ENCODE measurements at places on chromosomes 2 and 18. TPM values are rescaled to one million over a fixed set of nuclear protein-coding genes. Genes with fewer than 3 reads are reported as not detected.

Gene NTSR2
- not detected for polyA plus RNA-seq

Gene PROM2
- polyA plus RNA-seq: not detected

DNA sequence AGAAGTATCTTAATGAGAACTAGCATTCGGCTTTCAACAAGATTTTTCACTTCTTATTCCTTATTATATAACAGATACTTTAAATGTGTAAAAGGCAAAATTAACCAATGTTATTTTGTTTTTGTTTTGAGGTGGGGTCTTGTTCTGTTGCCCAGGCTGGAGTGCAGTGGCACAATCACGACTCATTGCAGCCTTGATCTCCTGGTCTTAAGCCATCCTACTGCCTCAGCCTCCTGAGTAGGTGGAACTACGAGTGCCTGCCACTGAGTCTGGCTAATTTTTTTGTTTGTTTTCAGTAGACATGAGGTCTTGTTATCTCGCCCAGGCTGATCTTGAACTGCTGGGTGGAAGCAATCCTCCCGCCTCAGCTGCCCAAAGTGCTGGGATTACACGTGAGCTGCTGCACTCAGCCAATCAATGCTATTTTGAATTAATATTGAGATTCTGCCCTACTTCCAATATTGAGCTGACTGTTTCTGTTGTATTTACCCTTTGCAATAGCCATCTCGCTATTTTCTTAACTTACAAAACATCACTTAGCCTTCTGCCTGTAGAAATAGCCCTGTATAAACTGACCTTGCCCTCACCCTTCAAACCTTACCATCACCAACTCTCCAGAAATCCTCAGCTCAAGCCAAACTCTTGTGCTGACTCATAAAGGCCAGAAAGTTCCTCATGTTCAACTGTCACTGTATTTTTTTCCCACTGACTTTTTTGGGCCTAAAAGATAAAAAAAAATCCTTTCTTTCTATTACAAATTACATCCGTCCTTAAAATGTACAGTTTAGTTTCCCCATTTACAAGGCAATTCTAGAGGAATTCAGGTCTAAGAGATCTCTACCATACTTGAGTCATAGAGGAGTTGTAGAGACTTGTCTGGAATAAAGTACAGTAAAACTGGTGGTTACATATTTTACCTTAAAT lies 94.3 kb downstream of the OLA1 start:
- H3K4me3 ChIP-seq: no peak overlapping the region

GRCh38 chr2:42156721-42157120 lies 12.4 kb upstream of the EML4 start:
- H3K27ac ChIP-seq: no peak overlapping the region
- DNase-seq: no peak
- H3K27me3 ChIP-seq: no peaks in the 10 kb centered on the region
- no peaks in the 10 kb centered on the region for H3K4me1 ChIP-seq
- H3K4me3 ChIP-seq: no peak overlapping the region

DNA sequence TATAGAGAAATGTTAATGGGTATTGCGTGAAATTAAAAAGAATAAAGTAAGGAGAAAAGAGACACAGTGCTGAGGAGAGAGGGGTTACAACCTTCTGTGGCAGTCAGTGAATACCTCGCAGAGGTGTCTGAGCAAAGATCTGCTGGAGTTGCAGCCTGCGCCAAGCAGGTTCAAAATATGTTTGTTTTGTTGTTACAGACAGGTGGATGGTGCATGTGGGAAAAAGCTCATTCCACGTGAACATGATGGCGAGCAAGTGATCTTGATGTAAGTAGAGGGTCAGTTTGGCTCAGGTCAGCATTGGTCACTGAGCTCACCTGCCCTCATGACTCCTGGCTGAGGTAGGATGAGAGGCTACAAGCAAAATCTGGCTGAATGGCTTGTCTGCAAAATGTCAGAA lies 66.2 kb downstream of the SOX11 start:
- H3K36me3 ChIP-seq: no peaks in the 10 kb centered on the region
- no peak for DNase-seq
- no peak overlapping the region for H3K27ac ChIP-seq
- no peaks in the 10 kb centered on the region for H3K27me3 ChIP-seq
- H3K4me1 ChIP-seq: no peaks in the 10 kb centered on the region

- H3K4me1 ChIP-seq: no peaks in the 10 kb centered on the region
- no peak for DNase-seq
- no peak overlapping the region for H3K27ac ChIP-seq
- no peaks in the 10 kb centered on the region for H3K36me3 ChIP-seq
- no peak overlapping the region for H3K4me3 ChIP-seq
These were observed 38.2 kb downstream of the BOLA3 start for GRCh38 chr2:74109551-74109950.

DNA sequence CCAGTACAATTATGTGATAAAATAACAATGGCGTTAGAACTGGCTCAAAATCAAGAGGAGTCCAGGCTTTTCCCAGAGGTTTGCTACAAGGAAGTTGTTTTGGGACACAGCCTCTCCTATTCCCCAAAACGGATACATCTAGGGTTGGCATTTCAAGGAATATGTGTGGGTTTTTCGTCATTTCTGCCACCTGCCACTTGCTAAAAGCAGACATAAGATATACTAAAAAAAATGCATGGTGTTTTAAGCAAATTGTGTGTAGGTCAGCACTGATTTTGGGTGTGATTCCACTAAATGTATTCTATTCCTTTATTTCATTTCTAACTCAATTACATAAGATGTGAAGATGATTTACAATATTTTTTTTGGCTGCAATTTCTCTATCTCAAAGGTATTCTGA lies 36.4 kb upstream of the GCG start:
- no peak overlapping the region for H3K4me3 ChIP-seq
- H3K27ac ChIP-seq: no peak overlapping the region
- no peaks in the 10 kb centered on the region for H3K36me3 ChIP-seq
- DNase-seq: no peak

GRCh38 chr2:222734703-222735014 lies 63.2 kb downstream of the MOGAT1 start:
- no peak overlapping the region for H3K4me3 ChIP-seq
- no peaks in the 10 kb centered on the region for H3K27me3 ChIP-seq
- no peaks in the 10 kb centered on the region for H3K36me3 ChIP-seq
- DNase-seq: peak; percentile 41
- peaks cover 36% of the 10 kb centered on the region for H3K4me1 ChIP-seq
- peak overlapping the region; percentile 54 for H3K27ac ChIP-seq

GRCh38 chr18:58148954-58149471 lies 105.0 kb downstream of the NEDD4L start:
- H3K36me3 ChIP-seq: no peaks in the 10 kb centered on the region
- H3K4me1 ChIP-seq: 0 out of 2 replicates have a peak, but pooled peaks cover 3% of the 10 kb centered on the region
- H3K27ac ChIP-seq: no peak overlapping the region
- peak; percentile 24 for DNase-seq

GRCh38 chr18:23115683-23116096 lies 19.6 kb upstream of the CABLES1 start:
- no peak for DNase-seq
- H3K4me3 ChIP-seq: no peak overlapping the region
- H3K27me3 ChIP-seq: no peaks in the 10 kb centered on the region
- H3K27ac ChIP-seq: no peak overlapping the region
- H3K4me1 ChIP-seq: no peaks in the 10 kb centered on the region

GRCh38 chr2:157421964-157422363 lies 21.9 kb downstream of the CYTIP start:
- no peaks in the 10 kb centered on the region for H3K27me3 ChIP-seq
- H3K36me3 ChIP-seq: peaks cover 55% of the 10 kb centered on the region
- no peak overlapping the region for H3K27ac ChIP-seq
- peaks cover 31% of the 10 kb centered on the region for H3K4me1 ChIP-seq

- no peaks in the 10 kb centered on the region for H3K36me3 ChIP-seq
- no peak overlapping the region for H3K4me3 ChIP-seq
- no peak for DNase-seq
- no peaks in the 10 kb centered on the region for H3K27me3 ChIP-seq
These were observed 499.0 kb downstream of the TGIF1 start for GRCh38 chr18:3948958-3949357.

- no peaks in the 10 kb centered on the region for H3K27me3 ChIP-seq
- H3K27ac ChIP-seq: no peak overlapping the region
- no peak overlapping the region for H3K4me3 ChIP-seq
- no peaks in the 10 kb centered on the region for H3K4me1 ChIP-seq
- DNase-seq: no peak
- no peaks in the 10 kb centered on the region for H3K36me3 ChIP-seq
These were observed 257.5 kb upstream of the KLHL29 start for GRCh38 chr2:23127465-23127864.

DNA sequence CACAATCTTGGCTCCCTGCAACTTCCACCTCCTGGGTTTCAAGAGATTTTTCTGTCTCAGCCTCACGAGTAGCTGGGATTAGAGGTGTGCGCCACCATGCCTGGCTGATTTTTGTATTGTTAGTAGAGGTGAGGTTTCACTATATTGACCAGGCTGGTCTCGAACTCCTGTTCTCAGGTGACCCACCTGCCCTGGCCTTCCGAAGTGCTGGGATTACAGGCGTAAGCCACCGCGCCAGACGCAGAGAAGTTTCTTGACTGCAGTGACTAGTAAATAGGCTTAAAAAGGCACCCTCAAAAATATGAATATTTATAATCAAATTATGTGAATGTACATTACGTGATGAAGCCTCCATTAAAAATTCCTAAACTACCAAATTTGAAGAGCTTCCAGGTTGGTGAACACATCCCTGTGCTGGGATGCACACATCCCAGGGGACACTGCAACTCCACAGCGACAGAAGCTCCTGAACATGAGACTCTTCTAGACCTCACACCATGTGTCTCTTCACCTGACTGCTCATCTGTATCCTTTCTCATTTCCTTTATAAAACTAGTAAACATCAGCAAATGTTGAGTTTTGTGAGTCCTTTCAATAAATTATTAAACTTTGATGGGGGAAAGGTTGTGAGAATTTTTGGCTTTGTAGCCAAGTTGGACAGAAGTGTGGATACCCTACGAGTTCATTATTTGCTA lies 203.3 kb upstream of the SPOPL start:
- no peaks in the 10 kb centered on the region for H3K27me3 ChIP-seq
- H3K4me3 ChIP-seq: no peak overlapping the region
- H3K4me1 ChIP-seq: peaks cover 10% of the 10 kb centered on the region
- peak overlapping the region; percentile 57 for H3K27ac ChIP-seq
- H3K36me3 ChIP-seq: no peaks in the 10 kb centered on the region

Measured in GM12878 (cell line).